ENCODE measurements at places on chromosomes 5 and 9.

DNA sequence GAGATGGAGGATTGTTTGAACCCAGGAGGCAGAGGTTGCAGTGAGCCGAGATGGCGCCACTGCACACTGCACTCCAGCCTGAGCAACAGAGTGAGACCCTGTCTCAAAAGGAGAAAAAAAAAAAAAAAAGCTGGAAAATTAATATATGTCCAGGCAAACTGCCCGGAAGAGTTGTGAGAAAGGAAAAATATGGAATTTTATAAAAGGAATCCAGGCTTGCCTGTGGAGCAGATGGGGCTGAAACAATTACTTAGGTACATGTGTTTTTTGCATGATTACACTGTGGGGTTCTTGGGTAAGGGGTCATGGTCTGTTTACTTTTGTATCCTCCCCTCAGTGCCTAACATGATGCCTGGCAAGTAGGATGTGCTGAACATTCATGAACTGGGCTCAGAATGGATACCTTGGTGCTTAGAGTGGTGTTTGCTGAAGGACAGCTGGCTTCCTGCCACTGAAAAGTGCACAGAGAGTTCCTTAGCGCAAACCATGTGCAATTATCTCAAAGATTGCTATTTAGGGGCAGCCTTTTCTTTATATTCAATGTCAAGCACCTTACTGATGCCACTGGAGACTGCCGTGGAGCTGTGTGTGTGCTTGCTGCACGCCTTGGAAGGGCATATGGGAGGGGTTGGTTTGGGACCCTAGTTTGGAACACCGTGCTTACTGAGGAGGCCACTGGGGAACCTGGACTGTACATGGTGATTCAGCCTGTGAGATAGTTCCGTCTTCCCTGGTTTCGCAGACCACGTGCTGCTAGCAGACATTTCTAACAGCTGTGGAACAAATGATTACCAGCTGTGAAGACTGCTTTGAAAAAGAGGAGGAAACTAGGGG lies 78.4 kb downstream of the MAP1B start:
- no peak for DNase-seq

DNA sequence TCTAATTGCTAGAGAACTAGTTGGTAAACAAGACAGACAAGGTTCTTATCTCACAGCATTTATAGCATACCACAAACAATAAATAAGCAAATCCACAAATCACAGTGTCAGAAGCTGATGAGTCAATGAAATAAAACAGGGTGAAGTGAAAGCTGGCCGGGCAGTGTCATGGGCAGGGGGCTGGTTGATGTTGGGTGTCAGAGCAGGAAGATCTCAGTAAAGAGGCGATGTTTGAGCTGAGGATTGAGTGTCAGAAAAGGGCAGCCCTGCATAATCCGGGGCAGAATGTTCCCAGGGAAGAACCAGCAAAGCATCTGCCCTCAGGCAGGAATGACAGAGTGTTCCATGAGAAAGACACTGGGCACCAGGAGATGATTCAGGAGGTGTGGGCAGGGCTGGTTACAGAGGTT lies 183.4 kb downstream of the GOLPH3 start:
- no peak for DNase-seq

DNA sequence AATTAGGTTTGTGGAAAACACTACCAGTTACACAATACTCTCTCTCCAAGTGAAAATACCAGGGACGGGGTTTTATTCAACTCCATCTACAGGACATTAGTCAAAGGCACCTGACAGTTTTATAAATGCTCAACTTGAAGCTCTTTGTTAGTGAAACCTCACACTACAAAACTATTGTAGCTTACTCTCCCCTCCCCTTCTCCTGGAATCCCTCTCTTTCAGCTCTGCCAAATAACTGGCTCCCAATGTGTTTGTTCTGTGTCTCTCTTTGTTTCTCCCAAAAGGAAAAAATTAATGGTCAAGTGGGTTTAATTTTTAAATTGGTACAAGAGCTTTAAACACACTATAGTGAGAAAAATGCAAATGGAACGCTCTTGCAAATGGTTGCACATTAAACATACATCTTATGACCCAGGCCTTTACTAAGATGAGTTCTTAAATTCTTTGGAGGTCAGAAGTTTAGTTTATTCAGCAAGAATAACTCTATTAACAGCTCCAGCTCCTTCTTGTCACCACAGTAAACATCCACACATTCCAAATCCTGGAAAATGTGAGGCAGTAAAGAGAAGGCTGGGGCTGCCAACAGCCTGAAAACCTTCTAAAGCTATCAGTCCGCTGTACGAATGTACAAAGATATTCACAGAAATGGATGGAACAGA lies 48.4 kb downstream of the ZNF608 start:
- no peak for DNase-seq

GRCh38 chr9:3136686-3137346 lies 292.9 kb upstream of the PUM3 start:
- DNase-seq: no peak

DNA sequence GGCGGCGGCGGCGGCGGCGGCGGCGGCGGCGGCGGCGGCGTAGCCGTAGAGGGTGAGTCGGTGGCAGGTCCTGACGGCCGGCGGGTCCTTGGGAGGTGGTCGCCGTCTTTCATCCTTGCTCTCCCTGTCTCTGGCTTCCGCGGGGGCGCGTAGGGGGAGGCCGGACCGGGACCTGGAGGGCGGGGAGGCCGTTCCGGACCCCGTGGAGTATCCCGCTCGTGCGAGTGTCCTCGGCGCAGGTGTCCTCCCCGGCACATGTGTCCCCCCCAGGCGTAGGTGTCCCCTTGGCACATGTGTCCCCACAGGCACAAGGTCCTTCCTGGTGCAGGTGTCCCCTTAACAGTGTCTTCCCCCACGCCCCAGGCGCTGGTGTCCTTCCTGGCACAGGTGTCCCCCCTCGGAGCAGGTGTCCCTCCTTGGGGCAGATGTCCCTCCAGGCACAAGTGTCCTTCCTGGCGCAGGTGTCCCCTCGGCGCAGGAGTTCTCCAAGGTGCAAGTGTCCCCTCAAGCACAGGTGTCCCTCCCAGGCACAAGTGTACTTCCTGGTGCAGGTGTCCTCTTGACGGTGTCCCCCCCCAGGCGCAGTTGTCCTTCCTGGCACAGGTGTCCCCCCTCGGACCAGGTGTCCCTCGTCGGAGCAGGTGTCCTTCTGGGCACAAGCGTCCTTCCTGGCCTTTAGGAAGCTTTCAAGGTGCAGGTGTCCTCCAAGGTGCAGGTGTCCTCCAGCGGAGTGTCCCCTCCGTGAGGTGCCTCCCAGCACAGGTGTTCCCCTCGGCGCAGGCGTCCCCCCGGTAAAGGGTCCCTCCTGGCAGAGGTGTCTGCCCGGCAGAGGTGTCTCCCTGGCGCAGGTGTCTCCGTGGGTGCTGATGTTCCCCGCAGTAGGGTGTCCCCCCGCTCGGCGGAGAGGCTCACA lies 519 bp downstream of the EXOC3 start:
- no peak for DNase-seq

DNA sequence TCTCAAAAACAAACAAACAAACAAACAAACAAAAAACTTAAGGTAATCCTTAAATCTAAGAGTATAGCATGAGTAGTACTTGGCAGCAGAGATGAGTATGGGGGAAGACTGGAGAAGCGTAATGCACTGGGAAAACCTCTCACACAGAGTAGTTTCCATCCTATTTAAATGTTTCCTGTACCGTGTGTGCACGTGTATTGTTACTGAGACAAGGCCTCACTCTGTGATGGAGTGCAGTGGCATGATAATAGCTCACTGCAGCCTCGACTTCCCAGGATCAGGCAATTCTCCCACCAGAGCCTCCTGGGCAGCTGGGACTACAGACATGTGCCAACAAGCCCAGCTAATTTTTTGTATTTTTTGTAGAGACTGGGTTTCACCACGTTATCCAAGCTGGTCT lies 2.9 kb downstream of the UIMC1 start:
- no peak for DNase-seq

DNA sequence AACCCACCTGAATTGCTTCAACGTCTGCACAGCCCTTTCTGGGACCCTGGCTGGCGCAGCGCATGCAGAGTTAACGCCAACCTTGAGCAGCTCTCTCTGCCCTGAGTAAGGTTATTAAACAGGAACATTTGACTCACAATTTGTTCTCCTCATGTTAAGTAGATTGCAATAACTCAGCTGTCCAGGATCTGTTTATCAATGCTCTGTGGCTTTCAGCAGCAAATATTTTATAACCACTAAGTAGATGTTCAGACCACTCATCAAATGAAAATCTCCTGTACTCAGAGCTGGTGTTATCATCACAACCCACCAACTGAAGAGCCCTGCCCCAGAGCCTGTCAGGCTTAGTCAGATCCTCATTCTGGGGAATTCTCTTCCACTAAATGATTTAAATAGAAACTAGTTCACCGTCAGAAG lies 403.0 kb downstream of the ZNF608 start:
- no peak for DNase-seq

GRCh38 chr9:99172124-99173091 lies 49.3 kb downstream of the ALG2 start:
- DNase-seq: no peak

- DNase-seq: no peak
Observed at GRCh38 chr9:6055216-6055615, 39.8 kb upstream of the RANBP6 start.

DNA sequence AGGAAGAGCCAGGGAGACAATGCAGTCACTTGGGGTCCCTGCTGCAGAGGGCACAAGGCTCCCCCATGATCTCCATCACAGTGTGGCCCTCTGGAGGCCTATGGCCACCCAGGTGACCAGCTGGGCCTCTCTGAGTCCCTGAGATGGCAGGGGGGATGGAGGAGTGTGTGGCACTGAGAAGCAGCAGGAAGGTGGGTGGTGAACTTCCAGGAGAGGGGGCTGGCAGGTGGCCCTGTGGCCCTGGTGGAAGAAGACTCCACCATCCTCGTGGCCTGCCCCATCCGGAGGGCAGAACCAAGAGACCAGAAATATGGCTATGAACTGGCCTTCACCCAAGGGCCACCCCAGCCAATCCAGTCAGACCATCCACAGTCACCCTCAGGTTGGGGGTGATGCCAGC lies 31.7 kb upstream of the AFAP1L1 start:
- no peak for DNase-seq

DNA sequence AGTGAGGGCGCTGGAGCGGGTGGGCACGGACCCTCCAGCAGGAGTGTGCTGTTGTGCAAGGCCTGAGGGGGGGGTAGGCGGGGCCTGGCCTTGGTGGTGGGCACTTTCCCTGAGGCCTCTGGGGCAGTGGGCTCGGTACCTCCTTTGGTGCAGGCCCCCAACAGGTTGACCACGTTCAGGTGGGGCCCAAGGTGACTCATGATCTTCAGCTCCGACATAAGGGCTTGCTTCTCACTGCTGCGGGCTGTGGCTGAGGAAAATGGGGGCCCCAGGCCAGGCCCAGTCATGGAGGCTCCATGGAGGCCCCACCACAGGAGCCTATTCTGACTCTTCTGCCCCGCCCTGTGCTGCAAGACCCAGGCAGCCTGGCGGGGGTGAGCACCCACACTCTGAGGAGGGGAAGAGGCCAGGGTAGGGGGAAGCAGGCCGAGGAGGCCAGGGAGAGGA lies 31.5 kb downstream of the PDGFRB start:
- no peak for DNase-seq

DNA sequence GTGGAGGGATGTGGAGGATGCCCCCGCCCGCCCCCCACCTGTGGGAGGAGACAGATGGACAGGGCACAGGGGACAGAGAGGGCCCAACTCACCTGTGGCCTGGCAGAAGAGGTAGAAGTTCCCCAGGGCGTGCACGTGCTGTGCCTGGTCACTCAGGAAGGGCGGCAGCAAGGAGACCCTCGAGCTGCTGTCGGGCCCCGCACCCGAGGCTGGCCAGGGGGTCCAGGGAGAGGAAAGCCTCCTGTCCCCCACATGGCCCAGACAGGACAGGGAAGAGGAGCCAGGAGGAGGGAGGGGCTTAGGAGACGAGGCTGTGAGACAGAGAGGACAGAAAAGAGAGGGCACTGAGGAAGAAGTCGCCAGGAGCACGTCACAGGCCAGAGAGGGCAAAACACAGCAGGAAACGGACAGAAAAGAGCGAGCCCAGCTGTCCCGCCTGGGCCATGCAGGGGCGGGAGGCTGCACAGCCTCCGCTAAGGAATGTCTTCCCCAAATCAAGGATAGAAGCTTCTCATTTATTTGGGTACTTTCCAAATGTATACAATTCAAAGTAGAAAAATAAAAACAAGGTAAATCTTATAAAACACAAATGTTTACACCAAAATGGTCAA lies 58.5 kb downstream of the SECISBP2 start:
- no peak for DNase-seq

DNA sequence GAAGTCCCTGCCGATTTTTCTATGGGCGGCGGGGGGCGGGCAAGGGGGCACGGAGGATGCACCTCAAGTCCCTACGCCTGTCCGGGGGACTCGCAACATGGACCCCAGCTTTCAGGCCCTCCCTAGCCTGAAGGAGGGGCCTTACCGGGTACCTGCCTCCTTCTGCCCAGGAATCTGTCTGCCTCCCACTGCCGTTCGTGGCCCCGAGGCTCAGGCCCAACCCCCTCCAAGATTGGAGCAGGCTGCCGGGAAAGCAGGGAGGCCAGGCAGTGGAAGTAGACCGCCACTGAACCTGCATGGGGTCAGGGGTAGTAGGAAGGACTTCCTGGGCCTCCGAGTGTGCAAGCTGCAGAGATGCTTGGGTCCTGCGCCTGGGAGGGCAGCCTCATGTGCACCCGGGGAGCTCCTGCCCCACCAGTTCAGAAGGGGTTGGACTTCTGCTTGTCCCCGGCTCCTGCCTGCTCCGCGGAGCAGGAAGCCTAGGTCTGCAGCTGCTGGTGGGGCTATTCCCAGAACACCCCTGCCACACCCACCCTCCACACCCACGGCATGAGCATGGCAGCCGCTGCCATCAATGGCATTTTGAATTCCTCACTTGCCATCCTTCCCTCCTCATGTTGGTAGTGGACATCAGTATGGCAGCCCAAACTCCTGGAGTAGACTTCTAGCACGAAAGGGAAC lies 1312.7 kb upstream of the ACO1 start:
- no peak for DNase-seq

DNA sequence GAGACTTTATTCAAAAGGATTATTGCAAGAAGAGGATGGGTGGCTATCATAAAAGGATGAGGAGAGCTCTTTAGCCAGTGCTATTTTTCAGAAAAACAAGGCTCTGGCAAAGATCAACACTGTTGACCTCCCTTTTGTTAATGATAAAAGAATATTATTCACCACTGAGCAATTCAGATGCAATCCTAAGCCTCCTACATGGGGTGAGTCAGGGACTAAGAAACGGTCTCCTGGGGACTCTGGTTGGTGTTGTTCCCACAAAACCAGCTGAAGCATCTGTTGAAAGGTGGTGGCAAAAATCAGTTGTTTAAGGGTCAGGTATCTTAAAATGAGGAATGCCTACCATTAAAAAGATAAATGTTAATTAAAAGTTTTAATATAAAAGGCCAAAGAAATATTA lies 7.7 kb upstream of the GCNT1 start:
- no peak for DNase-seq

- no peak for DNase-seq
Observed at GRCh38 chr5:126647071-126647470, 46.3 kb downstream of the PHAX start.

- DNase-seq: no peak
Observed at GRCh38 chr9:82154573-82154972, 166.0 kb downstream of the SPATA31D1 start.

DNA sequence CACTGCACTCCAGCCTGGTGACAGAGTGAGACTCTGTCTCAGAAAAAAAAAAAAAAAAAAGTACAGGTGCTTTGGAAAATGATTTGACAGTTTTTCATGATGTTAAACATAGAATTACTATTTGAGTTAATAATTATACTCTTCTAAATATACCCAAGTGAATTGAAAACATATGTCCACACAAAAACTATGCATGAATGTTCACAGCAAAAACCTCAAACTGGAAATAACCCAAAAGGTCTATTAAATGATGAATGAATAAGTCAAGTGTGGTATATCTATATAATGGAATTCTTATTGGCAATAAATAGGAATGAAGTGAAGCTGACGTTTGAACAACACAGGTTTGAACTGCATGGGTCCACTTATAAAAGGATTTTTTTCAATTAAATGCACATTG lies 207.2 kb upstream of the DAB2 start:
- DNase-seq: no peak

Data from naive thymus-derived CD8-positive, alpha-beta T cell (primary cell).